ENCODE measurements at places on chromosomes 1 and 21. TPM values are rescaled to one million over a fixed set of nuclear protein-coding genes. Genes with fewer than 3 reads are reported as not detected.

Gene RASAL2
- 22.1 TPM for polyA plus RNA-seq

- DNase-seq = no peak
Observed at GRCh38 chr1:169472738-169473137, 13.0 kb downstream of the SLC19A2 start.

GRCh38 chr1:98893371-98893770 lies 111.3 kb downstream of the PLPPR5 start:
- DNase-seq = no peak

Gene SH2D1B
- 0.13 TPM for polyA plus RNA-seq

DNA sequence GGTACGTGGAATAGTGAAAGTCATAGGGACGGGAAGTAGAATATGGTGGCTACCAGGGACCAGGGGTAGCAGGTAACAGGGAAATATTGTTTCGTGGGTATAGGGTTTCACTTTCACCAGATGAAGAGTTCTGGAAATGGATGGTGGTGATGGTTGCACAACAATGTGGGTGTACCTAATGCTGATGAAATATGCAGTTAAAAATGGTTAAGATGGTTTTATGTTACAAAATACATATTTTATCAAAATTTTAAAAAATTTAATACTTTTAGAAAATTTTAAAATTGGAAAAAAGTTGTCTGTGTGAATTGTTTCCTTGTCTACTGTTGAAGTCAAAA lies 55.5 kb upstream of the TLR5 start:
- no peak for DNase-seq

DNA sequence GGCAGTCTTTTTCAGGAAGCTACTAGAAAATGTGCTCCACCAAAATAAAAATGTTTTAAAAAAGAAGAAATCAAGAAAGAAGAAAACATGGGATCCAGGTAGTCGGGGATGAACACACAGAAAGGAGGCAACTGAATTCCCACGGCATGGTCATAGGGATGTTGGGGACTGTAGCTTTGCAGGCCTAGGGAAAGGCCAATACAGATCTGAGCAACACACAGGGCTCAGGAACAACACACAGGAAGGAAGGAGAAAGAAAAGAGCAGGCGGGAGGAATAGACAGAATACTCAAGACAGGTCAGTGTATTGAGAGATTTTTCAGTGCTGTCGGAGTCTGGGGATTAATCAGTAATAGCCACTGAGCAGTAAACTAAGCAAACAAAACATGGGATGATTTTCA lies 142.7 kb upstream of the SYT6 start:
- DNase-seq = no peak

DNA sequence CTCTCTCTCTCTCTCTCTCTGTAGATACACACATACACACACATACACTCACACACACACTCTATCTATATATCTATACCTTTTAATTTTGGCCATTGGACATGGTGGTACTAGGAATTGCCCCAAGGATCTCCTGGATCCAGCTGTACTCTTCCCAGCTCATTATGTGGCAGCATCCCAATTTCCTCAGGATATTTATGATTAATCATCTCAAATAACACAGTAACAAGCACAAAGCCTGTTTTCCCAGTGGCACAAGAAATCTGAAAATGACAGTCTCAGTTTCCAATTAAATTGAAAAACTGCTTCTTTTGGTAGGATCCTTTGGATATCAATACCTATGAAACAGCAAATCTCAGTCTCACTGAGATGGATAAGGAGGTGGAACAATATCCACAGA lies 27.6 kb downstream of the S100A10 start:
- DNase-seq = no peak

Gene HHAT
- 15.2 TPM for polyA plus RNA-seq

- no peak for DNase-seq
Observed at GRCh38 chr21:43358940-43359822, 67.8 kb downstream of the SIK1 start.

Gene TMEM50A
- polyA plus RNA-seq = 128 TPM

Gene MLLT11
- 25.4 TPM for polyA plus RNA-seq

DNA sequence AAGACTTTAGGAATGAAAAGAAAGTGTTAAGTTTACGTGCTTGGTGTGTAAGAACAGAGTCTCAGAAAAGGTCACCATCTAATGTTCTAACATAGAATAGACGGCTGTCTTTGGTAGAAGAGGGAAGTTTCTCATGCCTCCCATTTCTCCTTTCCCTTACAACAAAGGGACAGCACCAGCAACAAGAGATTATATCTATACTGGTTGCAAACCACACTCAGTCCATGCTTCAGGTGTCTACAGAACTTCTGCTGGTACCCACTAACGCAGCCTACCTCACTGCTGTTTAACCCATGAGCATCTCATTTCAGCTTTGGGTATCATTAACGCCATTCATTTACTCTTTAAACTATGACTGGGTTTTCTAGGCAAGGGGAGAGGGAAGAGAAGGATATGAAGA lies 9.2 kb upstream of the ITPKB start:
- no peak for DNase-seq

DNA sequence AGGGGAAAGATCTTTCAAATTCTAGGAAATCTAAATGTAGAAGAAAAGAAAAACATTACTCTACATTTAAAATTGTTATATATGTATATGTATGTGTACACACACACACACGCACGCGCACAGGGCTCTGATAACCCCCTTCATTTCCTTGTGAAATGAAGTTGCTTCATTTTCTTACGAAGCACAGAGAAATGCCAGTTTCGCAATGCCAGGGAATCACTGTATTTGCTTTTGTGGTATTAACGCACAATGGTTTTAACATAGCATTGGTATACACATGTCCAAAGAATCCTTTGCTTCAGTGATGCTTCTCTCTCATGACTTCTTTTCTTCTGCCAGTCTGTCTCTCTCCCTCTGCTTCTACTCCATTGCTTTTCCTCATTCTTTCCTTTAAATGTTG lies 8.4 kb upstream of the DDAH1 start:
- DNase-seq = no peak

GRCh38 chr1:12537294-12537693 lies 80.7 kb downstream of the DHRS3 start:
- DNase-seq = no peak

Gene BGLAP
- polyA plus RNA-seq = 4.8 TPM

DNA sequence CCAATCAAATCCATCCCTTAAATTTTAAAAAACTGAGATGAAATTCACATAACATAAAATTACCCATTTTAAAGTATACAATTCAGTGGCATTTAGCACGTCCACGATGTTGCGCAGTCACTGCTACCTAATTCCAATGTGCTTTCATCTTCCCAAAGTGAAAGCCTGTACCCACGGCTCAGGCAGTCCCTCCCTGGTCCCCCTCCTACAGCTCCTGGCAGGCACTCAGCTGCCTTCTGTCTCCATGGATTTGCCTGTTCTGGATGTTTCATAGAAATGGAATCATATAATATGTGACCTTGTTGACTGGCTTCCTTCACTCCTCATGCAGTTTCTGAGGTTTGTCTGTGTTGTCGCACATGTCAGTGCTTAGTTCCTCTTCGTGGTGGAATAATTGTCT lies 386.3 kb downstream of the CAMTA1 start:
- no peak for DNase-seq

DNA sequence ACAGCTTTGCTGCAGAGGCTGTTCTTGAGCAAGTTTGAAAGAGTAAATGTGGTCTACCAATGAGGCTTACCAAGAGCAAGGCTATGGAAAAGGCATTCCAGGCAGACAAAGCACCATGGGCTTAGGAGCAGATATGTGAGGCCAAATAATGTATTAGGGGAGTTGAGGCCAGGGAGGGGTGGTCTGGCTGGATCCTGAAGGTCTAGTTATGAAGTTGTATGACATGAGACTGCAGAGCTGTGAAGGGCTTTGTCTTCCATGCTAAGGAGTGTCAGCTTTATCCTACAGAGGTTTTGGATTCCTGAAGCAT lies 51.8 kb upstream of the TSPAN2 start:
- DNase-seq = no peak

- no peak for DNase-seq
Observed at GRCh38 chr1:109255678-109256077, 6.3 kb downstream of the CELSR2 start.

Gene ETV3L
- not detected for polyA plus RNA-seq

- DNase-seq = no peak
Observed at GRCh38 chr1:6098303-6099215, 52.9 kb downstream of the KCNAB2 start.

Data from left kidney (tissue), 8 donors.